CD4-positive, alpha-beta T cell treated with Interleukin-6 at 100 ng/mL for 8 hours (primary cell): ENCODE measurements at places on chromosomes 1 and 21.

GRCh38 chr1:156417401-156418020 is 48.5 kb downstream of the RHBG start:
- no peak for DNase-seq

DNA sequence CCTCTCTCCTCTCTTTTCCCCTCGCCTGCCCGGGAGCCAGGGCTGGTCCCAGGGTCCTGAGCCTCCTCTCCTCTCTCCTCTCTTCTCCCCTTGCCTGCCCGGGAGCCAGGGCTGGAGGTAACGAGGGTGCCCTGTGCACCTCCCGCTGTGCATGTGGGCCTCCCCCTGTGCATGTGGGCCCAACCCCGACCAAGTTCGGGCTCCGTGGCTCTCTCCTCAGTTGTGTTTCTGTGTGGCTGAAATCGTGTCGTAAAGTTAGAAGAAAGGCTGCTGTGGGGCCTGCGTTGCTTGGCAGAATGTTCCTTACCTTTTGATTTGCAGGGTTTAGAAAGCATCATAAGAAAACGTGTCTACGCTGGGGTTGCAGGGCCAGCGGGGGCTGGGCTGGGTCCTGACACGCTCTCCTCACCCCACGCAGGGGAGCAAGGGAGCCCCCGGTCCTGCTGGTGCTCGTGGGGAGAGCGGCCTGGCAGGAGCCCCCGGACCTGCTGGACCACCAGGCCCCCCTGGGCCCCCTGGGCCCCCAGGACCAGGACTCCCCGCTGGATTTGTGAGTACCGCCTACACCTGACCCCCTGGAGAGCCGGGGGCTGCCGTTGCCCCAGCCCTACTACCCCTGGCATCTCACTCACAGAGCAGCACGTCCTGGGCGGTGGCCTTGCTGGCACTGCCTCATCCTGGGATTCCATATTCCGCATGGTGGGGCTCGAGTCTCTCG is 55.6 kb downstream of the SLC19A1 start:
- no peak for DNase-seq

- no peak for DNase-seq
These were observed 32.9 kb upstream of the TTLL7 start for GRCh38 chr1:84031802-84032327.

DNA sequence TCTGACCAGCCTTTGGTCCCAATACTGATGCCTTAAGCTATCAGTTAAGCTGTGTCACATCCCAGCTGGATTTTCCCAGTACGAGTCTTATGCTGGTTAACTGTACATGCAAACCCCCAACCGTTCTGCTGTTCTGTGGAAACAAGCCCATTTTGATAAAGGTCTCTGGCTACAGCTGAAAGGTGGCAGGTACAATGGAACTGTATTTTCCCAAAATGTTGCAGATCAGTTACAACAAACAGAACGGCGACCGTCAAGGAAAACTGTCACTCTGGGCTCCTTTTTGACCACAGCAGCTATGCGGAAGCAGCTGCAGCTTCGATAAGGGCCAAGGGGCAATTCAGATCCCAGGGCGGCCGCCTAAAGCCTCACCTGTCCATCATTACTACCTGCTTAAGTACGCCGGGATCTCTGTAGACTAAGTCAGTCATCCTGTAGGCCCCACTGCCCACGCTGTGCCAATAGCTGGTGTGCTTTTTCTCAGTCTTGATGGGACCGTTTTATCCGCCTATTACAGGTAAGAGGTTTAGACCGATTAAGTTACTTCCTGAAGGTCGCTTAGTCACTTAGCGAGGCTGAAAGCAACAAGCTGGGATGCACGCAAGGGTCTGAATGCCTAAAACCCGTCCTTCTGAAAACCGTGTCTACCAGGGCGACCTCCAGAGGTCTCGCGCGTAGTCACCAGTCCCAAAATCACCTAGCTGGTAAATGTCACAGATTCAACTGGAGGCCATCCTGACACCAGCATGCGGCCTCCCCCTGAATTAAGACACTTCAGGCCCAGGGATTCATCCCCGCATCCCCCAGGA is 11.1 kb upstream of the RAB42 start:
- peak; percentile 66 for DNase-seq

DNA sequence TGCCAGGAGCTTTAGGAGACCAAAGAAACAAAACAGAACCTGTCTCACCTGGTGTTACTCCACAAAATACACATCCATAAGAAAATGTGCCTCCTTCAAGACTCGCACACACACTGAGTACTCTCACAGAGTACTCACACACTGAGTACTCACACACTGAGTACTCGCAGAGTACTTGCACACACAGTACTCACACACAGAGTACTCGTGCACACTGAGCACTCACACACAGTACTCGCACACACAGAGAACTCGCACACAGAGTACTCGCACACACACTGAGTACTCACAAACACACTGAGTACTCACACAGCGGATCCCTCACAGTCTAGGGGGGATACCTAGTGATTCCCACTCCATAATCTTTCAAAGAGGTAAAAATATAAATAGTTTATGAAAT is 40.3 kb downstream of the PCSK9 start:
- DNase-seq, result no peak

- no peak for DNase-seq
These were observed 41.4 kb downstream of the RNF187 start for GRCh38 chr1:228528612-228529011.

GRCh38 chr1:246107516-246108277 is 399.4 kb downstream of the SMYD3 start:
- DNase-seq, result no peak

DNA sequence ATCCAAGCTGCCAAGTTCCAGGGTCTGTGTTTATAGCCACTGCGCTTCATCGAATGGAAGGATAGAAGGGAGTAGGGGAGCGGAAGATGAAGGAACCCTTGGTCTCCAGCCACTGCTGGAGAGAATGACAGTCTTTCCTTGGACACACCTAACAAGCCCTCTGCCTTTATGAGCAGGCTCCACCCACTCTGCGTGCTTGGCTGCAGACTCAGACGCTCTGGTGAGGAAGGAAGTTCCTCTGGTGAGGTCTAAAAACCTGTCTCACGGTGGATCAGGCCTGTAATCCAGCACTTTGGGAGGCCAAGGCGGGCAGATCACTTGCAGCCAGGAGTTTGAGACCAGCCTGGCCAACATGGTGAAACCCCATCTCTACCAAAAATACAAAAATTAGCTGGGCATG is 55.4 kb downstream of the MATN1 start:
- DNase-seq, result no peak

DNA sequence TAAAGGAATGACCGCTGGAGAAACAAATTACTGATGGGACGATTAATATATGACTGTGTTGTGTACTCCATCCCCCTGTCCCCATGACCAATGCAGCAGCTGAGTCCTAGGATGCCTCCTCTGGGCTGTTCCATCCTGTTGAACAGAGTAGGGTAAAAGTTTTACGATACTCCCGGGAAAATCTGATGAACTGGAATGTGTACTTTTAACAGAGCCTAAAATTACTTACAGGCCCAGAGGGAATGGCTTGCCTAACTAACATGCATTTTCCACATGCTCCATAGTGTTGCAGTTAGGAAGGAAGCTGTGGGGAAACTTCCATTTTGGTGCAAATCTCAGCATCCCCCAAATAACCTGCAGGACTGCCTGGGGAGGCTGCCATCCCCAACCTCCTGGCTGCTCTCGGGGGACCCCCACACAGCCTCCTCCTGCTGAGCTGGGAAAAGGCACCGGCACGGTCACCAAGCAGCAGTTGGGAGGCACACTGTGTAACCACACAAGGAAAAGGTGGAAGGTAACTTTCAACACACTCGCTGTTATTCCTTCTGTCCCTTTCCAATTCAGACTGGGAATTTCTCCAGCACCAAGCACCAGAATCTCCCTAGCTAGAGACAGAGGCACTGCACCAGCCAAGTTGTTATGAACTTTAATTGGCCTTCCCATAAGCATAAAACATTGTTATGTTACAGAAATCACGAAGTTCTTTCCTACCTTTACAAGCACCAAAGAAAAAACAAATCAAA is 97.2 kb downstream of the BCAR3 start:
- DNase-seq, result no peak
